ENCODE measurements at places on chromosomes 7 and 10.

DNA sequence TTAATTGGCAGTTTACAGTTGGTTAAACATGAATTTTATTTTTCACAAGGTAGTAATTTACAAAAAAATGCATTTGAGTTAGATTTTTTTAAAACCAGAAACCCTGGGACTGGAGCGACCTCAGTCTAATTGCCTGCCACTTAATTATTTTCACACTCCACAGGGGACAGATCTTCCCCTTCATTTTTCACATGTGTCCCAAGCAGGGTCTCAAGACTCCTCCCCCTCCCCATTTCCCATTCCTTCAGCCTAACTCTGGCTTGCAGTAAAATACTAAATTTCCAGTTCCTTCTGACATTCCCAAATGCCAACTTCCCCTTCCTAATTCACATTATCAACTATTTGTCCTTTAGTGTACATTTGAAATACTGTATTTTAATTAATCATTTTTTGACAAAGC, 948 bp downstream of the ZNF138 start:
- DNase-seq, result no peak

DNA sequence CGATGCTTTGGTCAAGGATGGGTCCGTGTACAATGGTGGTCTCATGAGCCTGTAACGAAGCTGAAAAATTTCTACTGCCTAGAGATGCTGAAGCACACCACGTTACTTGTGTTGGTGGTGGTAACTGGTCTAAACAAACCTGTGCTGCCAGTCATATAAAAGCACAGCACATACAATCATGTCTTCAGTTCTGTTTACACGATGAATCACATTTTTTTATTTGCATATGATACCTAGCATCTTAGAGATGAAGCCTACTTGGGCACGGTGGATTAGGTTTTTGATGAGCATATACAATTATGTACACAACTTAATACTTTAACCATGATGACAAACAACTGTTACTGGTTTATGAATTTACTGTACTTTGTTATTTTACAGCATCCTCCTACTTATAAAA, 201.0 kb downstream of the ZMYND11 start:
- DNase-seq, result no peak

GRCh38 chr7:139589474-139589873, 66.0 kb downstream of the CLEC2L start:
- no peak for DNase-seq

DNA sequence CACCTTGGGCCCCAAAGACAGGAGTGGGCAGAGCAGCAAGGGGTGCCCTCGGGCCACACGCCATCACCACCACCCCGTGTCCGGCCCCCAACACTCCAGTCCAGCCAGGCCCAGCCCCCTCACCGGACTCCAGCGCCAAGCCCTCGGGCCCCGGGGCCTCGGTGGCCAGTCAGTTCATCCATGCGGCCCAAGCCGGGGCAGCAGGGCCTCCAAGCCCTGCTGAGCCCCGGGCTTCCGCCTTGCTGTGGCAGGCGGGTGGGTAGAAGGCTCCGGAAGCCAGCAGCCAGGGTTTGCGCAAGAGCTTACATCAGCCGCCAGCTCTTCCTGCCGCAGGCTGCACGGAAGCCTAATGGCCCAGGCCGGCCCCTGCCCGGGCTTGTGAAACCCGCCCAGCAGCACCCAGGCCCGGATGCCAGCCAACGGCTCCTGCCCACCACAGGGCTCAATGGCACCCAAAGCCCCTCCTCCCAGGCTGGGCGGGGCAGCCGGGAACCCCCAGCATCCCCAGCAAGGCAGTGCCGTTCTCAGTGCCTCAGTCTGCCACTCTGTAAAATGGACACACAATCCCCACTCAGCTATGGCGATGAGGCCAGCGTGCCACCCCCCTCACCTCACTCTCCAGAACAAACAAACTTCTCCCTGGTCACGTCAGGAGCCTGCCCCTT, 26.5 kb downstream of the TNRC18 start:
- peak; percentile 82 for DNase-seq

- DNase-seq, result no peak
These were observed 144.7 kb downstream of the PLCE1 start for GRCh38 chr10:94138391-94138790.

- no peak for DNase-seq
These were observed 88.6 kb downstream of the SPAG6 start for GRCh38 chr10:22433875-22434274.

GRCh38 chr10:49257154-49257553, 41.8 kb upstream of the C10orf71 start:
- no peak for DNase-seq

DNA sequence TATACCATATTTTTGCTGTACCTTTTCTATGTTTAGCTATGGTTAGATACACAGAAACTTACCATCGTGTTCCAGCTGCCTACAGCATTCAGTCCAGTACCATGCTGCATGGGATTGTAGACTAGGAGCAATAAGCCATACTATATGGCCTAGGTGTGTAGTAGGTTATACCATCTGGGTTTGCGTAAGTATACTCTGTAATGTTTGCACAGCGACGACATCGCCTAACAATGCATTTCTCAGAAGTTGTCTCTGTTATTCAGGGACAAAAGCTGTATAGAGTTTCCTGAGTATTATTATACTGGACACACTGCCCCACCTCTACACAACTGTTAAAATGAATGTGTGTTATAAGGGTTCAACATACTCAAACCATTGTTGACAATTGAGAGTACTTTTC, 93.8 kb upstream of the MKI67 start:
- no peak for DNase-seq

DNA sequence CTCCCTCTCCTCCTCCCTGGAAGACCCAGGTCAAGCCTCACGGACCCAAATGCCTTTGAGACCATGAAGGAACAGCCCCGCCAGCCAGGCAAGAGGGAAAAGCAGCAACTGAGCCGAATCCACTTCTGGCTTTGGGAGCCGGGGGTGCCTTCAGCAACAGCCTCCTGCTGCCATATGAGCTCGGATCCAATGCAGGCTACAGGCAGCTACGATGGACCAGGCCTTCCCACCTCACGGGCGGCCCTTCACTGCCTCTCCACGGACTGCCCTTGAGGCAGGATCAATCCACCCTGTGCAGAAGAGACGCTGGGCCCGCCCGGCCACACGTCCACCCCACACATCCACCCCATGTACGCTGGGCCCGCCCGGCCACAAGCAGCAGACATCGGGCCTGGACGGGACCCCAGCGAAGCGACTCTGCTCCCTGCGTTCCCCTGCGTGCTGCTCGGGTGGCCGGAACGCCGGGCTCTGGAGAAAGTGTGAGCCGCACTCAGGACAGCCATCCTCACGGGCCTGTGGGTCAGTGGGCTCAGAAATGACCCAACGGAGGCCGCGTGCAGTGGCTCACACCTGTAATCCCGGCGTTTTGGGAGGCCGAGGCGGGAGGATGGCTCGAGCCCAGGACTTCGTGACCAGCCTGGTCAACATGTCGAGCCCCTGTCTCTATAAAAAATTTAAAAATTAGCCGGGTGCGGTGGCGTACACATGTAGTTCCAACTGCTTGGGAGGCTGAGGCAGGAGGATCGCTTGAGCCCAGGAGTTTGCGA, 82.0 kb downstream of the FOXL3 start:
- DNase-seq, result no peak

- DNase-seq, result no peak
These were observed 7.0 kb upstream of the DPYSL4 start for GRCh38 chr10:132179551-132180392.

DNA sequence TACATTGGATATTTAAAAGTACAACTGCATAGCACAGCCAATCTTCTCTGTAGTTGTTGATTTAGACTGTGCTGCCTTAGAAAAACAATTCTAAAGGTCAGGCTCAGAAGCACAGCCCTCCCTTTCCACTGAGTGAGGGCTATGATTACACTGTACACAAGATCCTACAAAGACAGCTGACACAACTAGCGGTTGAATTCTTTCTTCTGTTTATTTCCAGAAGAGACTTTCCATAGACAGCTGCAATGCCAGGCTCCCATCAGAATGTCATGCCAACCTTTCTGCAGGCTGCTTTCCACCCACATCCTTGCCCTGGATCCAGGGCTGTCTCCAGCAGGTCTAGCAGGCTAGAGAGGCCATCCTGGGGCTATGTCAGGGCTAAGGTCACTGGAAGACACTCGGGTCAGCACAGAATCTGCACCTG, 39.3 kb downstream of the FAM13C start:
- DNase-seq, result no peak

DNA sequence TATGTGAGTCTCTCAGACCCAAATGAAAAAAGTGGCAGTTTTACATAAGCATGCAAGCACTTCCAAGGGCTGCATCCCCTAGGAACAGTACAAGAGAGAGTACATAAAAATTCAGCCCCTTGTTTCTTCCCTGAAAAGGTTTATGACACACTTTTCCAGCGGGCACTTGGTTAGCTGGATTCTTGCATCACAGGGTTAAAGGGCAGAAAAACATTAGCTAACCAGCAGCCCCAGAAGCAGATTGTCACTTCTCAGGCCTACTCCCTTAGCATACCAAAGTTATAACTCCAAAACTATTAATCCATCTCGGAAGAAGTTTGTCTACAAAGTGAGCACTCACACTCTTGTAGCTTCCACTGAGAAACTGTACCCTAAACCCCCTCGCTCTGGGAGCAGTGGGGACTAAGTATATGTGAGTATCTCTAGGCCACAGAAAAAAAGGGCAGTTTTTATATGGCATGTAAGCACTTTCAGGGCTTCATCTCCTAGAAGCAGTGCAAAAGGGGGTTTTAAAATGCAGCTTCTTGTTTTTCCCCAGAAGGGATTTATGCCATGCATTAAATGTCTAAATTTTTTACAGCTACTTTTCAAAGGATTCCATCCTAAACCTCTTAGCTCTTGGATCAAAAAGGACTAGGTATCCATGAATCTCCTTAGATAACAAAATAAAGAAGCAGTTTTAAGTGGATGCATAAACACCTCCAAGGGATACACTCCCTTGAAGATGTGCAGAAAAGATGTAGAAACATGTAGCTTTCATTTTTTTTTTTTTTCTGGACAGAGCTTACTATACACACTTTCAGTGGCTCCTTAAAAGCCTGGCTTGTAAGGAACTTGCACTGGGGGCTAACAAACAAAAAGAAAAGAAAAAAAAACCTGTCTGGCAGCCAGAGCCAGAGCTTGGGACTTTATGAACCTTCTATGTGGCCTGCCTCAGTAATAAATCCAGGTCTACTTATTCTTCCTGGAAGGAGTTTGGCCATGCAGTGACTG, 956.7 kb downstream of the CCSER2 start:
- DNase-seq, result no peak

DNA sequence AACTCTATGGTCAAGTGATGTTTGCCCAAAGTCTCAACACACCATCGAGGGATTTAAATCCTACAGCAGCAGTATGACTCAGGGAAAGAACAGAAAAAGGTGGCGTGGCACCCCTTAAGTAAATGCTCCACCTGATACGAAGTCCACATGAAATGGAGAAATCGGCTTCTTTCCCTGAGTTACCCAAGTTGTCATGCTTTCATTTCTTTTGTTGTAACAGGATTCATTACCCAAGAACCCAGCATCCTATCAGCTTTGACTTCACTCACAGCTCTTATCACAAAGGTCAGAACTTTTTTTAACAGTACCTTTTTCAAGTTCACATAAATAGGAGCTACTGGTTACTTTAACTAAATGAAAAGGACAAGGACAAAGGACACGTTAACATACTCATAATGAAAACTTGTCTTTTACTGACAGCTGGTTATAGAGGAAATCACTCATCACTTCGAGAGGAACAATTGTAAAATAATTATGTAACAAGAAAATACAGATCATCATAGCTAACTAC, 219.8 kb upstream of the FRMD4A start:
- DNase-seq, result no peak

DNA sequence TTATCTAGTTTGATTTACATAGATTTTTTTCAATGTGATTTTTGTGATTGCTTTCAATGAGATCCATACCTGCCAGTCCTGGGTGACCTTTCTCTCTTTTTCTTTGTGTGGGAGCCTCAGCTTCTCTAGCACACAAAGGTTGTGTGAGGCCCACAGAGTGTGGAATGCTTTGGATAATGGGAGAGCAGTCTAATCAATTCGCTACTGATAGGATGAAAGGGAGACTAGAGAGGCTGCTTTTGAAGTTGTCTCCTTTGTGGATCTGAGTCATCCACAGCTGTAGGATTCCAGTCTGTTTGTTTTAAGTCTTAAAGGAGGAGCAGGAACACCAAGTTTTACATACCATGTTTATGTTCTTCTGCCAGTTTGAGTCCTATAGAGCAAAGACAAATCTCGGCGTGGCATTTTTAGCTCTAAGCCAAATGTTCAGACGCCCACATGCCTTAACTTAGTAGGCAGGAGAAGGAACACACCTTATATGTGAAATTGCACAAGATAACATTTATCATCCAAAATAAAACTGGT, 330.0 kb downstream of the ARL4A start:
- no peak for DNase-seq

DNA sequence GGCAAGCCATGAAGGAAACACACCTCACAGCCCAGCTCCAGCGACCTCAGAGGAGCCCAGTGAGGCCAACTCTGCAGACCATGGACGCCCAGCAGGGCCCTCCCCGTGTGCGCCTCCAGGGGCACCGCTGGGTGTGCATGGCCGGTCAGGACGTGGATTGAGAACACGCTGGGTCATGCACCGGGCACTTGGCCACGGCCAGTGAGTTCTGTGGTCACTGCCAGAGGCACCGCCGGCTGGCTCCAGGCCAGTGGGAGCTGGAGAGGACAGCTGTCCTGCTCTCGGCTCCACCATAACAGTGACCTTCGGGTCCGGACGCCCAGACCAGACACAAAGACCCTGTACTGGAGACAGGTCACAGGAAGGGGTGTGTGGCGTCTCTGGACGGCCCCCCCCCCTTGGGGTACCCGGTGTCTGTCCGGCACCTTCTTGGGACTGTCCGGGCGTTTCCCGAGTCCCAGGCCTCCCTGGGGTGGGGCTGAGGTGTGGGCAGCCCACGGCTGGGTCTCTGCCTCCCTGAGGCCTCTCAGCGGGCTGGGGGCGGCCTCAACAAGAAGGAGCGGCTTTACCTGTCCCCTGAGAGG, 50.4 kb upstream of the NKX6-2 start:
- DNase-seq, result no peak

DNA sequence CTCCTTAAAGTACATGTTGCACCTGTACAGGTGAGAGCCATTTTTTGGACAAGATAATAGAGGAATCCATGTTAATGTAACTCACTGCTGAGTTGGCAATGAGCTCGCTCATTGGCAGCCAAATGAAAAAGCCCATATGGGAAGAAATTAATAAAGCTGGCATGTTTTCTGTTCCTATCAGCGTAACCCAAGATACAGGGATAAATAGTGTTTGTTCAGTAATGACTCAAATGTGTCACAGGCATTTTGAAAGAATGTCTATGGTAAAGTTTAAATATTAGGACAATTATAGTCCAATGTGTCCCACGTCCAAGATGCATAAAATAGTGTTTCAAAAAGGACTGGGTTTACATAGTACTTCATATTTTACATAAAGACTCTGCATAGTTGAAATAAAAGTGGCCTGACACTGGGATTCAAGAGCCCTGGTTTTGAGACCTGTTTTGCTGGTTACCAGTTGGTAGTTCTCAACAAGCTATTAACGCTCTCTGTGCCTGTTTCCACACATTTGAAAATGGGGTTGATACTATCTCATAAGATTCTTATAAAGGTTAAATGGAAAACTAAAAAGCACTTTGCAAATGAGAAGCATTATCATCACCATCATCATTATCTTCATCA, 49.1 kb downstream of the MTURN start:
- no peak for DNase-seq

GRCh38 chr7:1446620-1447032, 12.6 kb downstream of the MICALL2 start:
- no peak for DNase-seq

Data from activated T-helper 1 cell treated with anti-CD3 and anti-CD28 coated beads, Interleukin-2, amount 50 U/mL, for 16 hours (primary cell).